ENCODE measurements at places on chromosomes 11 and 22.

DNA sequence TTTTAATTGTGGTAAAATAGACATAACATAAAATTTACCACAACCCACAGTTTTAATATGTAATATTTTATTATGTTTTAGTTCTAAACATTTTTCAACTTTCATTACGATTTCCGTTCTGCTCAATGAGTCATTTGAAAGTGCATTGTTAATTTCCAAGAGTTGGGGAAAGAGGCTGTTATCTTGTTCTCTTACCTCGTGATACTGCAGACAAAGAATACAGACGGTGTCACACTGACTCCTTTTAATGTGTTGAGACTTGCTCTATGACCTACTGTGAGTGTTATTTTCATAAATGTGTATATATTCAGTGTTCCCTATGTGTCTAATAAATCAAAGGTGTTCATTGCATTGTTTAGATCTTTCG lies 10.8 kb upstream of the RAC2 start:
- peaks cover 8% of the 10 kb centered on the region for H3K4me1 ChIP-seq
- no peaks in the 10 kb centered on the region for H3K36me3 ChIP-seq
- no peak overlapping the region for H3K27ac ChIP-seq
- H3K27me3 ChIP-seq = no peaks in the 10 kb centered on the region

GRCh38 chr11:87879118-87879517 lies 296.1 kb downstream of the RAB38 start:
- no peaks in the 10 kb centered on the region for H3K36me3 ChIP-seq
- DNase-seq = no peak
- H3K4me1 ChIP-seq = no peaks in the 10 kb centered on the region
- H3K27ac ChIP-seq = no peak overlapping the region
- H3K4me3 ChIP-seq = no peak overlapping the region

DNA sequence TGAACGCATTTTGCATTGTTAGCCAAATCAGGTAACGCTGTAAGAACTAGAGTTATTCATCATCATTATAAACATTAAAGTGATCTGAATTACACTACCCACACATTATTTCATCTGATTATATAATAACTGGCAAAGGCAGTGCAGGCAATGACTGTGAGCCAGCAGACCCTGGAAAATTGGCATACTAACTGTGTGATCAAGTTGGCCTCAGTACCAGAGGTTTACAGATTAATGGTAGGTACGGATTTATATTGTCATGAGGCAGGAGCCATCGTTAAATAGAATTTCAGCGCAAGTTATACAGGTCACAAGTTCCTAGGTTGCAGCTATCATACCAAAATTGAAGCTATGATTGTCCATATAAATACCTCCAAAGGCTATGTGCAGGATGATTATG lies 225.4 kb downstream of the CNTN5 start:
- no peaks in the 10 kb centered on the region for H3K27me3 ChIP-seq
- no peaks in the 10 kb centered on the region for H3K36me3 ChIP-seq
- H3K4me3 ChIP-seq = no peak overlapping the region
- H3K27ac ChIP-seq = no peak overlapping the region
- DNase-seq = no peak
- no peaks in the 10 kb centered on the region for H3K4me1 ChIP-seq

DNA sequence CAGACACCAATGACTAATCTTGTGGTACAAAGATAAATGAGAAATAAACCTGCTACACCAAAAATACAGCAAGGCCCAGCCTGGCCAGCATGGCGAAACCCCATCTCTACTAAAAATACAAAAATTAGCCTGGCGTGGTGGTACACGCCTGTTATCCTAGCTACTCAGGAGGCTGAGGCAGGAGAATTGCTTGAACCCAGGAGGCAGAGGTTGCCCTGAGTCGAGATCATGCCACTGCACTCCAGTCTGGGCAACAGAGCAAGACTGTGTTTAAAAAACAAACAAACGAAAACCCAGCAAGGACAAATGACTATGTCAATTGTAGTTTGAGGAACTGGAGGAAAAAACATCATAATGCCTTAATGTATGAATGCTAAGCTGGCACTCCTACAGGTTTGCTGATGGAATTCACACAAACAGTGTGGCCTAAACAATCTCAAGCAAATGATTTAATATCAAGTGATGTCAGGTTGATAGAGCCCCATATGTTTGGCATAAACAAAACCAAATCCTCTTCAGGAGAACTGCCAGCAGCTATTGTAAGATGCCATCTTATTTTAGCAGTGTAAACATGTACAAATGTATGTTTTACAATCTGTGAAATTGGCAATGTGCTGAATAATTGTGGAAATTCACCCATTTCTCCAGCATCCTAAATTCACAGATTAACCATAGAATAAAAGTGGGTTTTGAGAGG lies 20.0 kb downstream of the MMP7 start:
- no peaks in the 10 kb centered on the region for H3K36me3 ChIP-seq
- no peak for DNase-seq
- H3K4me3 ChIP-seq = no peak overlapping the region
- no peaks in the 10 kb centered on the region for H3K4me1 ChIP-seq
- H3K27me3 ChIP-seq = no peaks in the 10 kb centered on the region

GRCh38 chr22:16937811-16938210 lies 70.2 kb downstream of the GAB4 start:
- H3K4me3 ChIP-seq = no peak overlapping the region
- no peak for DNase-seq
- H3K27ac ChIP-seq = no peak overlapping the region
- H3K4me1 ChIP-seq = no peaks in the 10 kb centered on the region
- no peaks in the 10 kb centered on the region for H3K36me3 ChIP-seq

All from CD8-positive, alpha-beta memory T cell (primary cell).